ENCODE measurements at places on chromosomes 3 and 15. TPM values are rescaled to one million over a fixed set of nuclear protein-coding genes. Genes with fewer than 3 reads are reported as not detected.

DNA sequence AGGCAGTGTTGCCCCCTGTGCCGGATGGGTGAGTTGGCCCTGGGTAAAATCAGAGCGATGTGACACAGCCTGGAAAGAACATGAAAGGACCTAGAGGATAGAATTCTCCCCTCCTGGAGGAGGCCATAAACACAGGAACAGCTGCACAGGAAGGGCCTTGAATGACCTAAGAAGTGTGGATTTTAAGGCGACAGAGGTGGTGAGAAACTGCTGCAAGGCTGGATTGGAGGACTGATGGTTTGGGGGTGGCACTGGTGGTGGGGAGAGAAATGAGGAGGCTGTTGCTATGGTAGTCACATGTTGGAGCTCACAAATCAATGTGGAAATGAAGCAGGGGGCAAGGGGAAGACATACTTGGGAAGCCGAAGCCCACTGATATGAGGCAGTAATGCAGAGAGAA, 13.8 kb downstream of the XIRP1 start:
- DNase-seq = peak; percentile 73

The SCN11A gene
- polyA plus RNA-seq = 0.06 TPM

DNA sequence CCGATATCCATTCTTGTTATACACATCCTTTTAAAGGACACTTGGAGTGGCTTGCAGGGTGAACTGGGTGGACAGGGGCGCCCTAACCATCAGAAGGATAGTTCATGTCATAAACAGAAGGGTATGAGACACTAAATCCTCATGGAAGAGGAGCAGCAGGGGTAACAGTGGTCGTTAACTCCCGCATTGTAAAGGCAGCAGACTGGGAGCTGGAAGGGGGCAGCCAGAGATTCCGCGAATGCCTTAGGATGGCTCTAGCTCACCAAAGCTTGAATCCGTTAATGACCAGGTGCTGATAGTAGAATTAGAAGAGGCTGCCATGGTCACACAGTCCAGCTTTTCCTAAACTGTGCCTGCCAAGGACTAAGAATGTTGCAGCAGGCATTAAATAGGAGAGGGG, 85.2 kb upstream of the ANKRD34C start:
- no peak for DNase-seq

DNA sequence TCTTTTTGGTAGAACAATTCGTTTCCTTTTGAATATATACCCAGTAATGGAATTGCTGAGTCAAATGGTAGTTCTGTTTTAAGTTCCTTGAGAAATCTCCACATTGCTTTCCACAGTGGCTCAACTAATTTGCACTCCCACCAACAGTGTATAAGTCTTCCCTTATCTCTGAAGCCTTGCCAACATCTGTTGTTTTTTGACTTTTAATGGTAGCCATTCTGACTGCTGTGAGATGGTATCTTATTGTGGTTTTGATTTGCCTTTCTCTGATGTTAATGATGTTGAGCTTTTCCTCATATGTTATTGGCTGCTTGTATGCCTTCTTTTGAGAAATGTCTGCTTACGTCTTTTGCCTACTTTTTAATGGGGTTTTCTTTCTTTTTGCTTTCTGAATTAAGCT, 270.6 kb upstream of the MEIS2 start:
- no peak for DNase-seq

GRCh38 chr3:52319921-52320595, 3.9 kb downstream of the DNAH1 start:
- DNase-seq = no peak

DNA sequence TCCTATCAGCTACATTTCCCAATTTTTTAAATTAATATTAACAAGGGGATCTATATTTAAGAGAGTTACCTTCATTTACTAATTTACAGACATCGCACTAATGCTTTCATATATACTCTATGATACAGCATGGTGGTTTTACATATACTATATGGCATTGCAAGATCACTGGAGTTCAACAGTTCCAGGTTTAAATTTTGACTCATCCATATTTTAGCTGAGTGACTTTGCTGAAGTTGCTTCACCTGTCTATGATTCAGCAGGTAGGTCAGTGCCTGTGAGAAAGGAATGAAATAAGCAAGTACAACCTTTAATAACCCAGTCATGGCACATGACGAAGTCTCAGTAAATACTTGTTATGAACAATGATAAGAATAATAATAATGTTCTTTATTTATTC, 211.1 kb downstream of the P3H2 start:
- DNase-seq = no peak

- DNase-seq = peak; percentile 33
Measured at GRCh38 chr3:188319569-188319968, 165.6 kb downstream of the LPP start.

The ACKR4 gene
- 5.8 TPM for polyA plus RNA-seq

GRCh38 chr3:41357271-41357670, 158.0 kb downstream of the CTNNB1 start:
- no peak for DNase-seq

- no peak for DNase-seq
Measured at GRCh38 chr3:48727511-48727910, 10.5 kb upstream of the IP6K2 start.

The KLHL6 gene
- 12.7 TPM for polyA plus RNA-seq

DNA sequence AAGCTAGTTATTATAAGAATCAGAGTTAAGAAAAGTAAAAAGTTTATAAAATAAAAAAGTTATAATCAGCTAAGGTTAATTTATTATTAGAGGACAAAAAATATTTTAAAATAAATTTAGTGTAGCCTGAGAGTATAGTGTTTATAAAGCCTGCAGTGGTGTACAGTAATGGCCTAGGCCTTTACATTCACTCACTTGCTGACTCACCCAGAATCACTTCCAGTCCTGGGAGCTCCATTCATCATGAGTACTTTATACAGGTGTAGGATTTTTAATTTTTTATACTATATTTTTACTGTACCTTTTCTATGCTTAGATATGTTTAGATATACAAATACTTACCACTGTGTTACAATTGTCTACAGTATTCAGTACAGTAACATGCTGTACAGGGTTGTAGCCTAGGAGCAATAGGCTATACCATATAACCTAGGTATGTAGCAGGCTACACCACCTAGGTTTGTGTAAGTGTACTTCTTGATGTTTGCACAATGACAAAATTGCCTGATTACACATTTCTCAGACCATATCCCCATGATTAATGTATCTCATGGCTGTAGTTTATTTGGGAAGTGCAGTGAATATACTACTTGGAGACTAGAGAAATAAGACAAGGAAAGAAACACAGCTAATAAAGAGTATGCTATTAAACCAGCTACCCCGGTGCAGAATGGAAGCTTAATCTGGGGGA, 101.9 kb upstream of the GALNT15 start:
- no peak for DNase-seq

GRCh38 chr3:45253316-45253715, 27.2 kb upstream of the TMEM158 start:
- peak; percentile 57 for DNase-seq

The RASL12 gene
- 14.8 TPM for polyA plus RNA-seq

The PLA2G4F gene
- 64.7 TPM for polyA plus RNA-seq

The XCR1 gene
- 0.04 TPM for polyA plus RNA-seq

DNA sequence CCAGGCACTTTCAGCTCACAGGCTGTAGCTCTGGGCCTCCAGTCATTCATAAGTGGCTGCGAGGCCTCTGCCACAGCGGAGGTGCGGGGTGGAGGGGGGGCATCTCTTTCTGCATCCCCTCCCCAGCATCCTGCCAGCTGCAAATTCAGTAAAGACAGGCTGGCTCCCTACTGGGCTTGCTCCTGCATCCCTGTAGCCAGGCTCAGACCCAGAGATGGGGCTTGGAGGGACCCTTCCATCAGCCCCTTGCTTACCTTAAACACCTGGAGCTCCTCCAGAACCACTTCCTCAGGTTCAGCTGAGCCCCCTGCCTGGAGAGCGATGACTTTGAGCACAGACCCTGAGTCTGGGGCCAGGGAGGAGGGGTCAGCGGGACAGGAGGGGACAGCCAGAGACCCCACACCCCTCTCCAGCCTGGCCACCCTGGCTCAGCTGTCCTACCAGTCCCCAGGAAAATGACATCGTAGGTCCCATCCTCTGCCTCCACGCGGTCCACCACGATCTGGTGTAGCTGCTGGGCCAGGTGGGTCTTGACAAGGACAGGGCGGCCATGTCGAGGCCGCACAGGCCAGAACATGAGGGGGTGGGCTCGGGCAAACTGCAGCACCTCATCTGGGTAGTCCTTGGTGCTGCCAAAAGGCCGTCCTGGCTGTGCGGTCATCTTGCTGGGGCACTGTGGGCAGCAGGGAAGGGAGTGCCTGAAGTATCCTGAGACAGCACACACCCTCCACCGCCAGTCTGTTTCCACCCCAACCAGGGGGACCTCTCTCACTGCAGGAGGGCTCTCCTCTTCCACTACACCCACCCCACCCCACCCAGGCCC, 5.3 kb downstream of the SEMA3G start:
- DNase-seq = no peak

- DNase-seq = no peak
Measured at GRCh38 chr15:39884351-39884750, 35.7 kb downstream of the GPR176 start.

The CEP63 gene
- polyA plus RNA-seq = 17.6 TPM

All from lung (tissue), 17 donors.